Lower leg skin (tissue), 4 donors: ENCODE measurements at places on chromosomes 2 and 18.

DNA sequence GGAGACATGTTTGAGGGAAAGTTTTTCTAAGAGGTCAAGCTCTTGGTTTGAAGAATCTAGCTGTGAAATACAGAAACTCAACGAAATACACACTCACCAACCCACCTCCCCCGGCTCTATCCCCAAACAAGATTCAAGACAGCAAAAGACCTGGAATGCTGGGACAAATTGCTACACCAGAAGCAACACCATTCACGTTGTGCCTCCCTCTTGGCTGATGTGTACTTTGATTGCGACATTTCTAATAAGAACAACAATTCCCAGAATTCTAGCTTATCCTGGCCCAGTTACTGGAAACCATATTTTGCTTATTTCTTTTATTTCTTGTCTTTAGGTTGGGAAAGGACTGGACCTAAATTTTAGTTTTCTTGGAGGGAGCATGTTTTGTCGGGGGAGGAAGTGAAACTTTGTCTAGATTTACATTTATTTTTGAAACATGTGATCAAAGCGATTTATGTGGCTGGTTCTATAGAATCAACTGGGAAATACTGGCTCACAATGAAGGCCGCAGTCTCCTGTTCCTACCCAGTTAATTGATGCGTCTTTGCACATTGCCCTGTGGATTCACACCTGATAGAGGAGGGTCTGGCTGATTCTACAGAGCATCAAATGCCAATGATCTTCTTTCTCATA is 29.6 kb upstream of the LPIN1 start:
- DNase-seq: no peak

DNA sequence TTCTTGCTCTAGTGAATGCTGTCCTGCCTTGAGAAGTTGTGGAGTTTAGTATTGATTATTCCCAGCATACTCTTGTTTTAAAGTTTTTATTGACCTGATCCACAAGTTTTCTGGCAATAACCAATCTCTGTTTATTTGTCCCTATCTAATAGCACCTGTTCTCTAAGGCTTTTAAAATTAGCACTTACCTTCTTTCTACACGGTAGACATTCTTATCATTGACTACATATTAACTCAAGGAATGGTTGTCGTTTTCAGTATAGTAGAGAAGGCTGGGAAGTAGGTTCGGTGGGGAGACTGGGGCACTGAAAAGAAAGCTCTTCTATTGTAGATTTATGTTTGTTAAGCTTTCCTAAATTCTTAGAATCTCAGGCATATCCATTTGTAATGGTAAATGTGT is 726.0 kb downstream of the DPP10 start:
- no peak for DNase-seq

DNA sequence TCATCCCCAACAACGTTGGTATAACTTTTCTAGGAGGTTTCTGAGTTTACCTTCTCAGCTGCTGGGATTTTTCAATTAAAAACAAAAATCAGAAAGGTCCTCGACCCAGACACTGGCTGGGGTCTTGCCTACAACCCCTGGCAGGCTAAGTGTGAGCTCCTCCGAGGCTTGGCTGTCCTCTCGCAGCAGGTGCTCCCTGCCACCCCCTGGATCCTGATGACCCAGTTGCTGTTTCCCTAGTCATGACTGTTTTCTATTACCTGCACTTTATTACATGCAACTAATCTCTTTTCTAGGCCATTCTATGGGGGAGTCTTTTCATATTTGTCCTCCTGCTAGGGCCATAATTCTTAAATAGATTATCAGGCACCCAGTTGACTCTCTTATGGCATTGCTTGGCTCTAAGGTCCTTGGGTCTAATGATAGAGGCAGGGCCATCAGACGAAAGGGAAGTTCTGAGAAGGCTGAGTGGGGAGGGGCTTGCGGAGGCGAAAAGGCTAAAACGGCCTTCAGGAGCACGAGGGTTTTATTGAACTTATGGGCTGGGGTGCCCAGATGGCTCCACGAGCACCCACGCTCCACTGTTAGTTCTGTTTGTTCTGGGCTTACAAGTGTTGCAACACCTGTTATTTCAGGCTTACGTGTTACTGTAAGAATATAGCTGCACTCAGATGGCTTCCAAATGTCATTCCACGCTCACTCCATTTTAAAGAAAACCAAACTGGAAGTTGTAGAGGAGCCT is 166.0 kb downstream of the NCK2 start:
- no peak for DNase-seq

DNA sequence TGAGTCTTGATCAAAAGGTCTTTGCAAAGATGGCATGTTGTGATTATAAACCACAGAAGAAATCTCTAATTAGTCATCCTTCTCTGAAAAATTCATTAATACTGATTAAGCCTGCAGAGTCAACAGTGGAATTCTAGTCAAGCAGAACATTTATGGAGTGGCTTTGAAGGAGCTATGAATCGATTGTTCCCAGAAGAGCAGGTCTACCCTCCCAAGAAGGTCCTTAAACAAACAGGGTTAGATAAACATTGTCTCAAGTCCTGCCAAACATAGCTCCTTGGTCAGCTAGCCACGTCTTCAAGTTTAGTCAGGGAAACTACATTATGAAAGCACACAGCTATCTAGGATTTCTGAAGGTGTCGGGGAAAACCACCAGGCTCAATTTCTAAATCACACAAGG is 88.9 kb downstream of the ITGA4 start:
- DNase-seq: no peak

GRCh38 chr2:128016620-128017019 is 11.2 kb downstream of the SAP130 start:
- peak; percentile 7 for DNase-seq

DNA sequence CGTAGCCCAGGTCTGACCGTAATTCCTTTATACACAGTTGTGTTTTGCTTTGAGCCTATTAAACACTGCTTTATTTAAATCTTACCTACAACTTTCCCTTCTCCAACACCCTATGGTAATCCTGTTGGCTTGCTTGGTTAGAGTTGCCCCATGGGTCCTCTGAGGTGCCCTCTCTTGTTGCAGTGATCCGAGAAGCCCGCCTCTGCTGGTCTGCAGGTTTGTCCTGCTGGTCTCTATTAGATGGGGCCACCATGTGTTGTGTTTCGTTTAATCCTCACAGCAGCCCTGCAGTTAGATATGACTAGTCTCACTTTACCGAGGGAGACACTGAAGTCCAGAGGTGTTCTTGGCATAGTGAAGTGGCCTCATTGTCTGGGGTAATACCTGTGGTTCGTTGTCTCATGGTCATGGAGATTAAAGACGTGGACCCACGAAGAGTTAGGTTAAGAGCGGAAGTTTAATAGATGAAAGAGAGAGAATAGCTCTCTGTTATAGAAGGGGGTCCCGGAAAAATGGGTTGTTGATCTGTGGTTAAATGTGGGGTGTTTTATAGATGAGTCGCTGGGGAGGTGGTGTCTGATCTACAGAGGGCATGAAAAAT is 7.2 kb upstream of the PDIA6 start:
- DNase-seq: peak; percentile 50

DNA sequence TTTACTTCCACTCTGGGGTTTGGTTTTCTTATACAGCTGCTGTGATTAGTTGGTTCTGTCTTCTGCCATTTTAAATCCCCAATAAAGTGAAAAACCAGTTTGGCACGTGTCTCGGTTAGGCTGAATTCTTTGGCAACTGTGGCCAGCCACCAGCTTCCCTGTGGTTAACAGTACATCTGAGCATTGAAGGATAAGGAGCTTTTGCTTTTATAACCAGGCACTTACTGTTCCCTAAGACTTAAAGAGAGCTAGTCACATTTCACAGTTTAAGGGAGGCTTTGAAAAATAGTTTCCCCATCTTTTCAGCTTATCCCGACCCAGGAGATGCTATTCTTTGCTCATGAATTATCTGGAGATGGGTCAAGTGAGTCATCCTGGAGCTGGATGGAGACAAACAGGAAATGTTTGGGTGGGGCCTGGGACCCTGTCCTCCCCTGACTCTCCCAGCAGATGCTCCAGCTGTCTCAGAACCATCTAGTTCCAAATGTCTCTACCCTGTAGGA is 57.3 kb upstream of the EML6 start:
- no peak for DNase-seq

DNA sequence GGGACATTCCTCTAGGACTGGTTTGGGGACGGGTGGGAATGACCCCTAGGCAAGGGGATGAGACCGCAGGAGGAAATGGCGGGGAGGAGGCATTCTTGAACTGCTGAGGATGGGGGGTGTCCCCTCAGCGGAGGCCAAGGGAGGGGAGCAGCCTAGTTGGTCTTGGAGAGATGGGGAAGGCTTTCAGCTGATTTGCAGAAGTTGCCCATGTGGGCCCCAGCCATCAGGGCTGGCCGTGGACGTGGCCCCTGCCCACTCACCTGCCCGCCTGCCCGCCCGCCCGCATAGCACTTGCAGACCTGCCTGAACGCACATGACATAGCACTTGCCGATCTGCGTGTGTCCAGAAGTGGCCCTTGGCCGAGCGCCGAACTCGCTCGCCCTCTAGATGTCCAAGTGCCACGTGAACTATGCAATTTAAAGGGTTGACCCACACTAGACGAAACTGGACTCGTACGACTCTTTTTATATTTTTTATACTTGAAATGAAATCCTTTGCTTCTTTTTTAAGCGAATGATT is 4.9 kb downstream of the INHBB start:
- DNase-seq: no peak

GRCh38 chr2:1676913-1677820 is 67.1 kb downstream of the PXDN start:
- no peak for DNase-seq

DNA sequence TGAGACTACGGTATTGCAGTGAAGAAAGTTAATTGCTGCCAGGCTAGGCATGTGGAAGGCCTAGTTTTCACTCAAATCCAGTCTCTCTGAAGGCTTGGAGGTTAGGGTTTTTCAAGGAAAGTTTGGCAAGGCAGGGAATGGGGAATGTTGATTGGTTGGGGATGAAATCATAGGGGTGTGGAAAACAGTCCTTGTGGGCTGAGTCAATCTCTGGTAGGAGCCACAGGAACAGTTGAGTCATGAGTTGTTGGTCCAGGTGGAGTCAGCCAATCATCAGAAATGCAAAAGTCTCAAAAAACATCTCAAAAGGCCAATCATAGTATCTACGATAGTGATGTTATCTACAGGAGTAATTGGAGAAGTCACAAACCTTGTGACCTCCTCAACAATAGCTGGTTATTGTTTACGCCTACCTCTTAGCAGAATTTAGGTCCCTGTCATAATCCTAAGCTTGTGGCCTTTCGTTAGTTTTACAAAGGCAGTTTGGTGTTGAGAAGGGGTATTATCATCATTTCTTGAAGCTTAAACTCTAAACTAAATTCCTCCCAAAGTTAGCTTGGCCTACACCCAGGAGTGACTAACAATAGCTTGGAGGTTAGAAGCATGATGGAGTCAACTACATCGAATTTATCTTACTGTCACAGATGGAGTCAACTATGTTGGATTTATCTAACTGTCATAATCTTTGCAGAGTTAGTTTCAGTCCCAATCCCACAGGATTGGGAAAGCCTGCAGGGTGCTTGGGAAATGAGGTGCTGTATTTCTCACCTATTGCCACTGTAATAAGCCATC is 33.7 kb upstream of the APCDD1 start:
- DNase-seq: no peak

GRCh38 chr2:10932345-10933151 is 20.8 kb downstream of the KCNF1 start:
- DNase-seq: no peak

DNA sequence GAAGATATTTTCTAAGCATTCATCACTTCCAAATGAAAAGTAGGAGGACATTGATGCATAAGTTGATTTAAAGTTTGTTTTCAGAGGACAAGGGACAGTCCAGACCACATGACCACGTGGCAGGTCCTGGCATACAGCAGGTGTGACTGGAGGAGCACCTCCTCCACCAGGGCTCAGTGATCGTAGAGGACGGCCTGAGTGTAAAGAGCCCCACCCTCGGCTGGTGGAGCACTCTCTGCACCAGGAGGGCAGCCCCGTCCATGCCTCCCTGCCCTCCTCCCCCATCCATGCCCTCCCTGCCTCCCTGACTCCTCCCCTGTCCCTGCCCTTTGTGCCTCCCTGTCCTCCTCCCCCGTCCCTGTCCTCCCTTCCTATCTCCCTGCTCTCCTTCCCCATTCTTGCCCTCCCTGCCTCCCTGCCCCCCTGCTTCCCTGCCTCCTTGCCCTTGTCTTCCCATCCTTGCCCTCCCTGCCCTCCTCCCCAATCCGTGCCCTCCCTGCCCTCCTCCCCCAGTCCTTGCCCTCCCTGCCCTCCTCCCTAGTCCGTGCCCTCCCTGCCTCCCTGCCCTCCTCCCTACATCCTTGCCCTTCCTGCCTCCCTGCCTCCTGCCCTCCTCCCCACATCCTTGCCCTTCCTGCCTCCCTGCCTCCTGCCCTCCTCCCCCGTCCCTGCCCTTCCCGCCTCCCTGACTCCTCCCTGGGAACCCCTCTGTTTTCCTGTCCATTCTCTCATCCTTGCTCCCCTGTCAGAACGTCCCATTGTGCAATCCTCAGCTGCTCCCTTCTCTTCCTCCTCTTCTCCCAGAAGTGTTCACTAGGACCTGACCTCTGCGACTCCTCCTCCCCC is 47.9 kb downstream of the ANKMY1 start:
- peak; percentile 43 for DNase-seq

- no peak for DNase-seq
Measured at GRCh38 chr2:228927028-228928010, 343.8 kb downstream of the PID1 start.

DNA sequence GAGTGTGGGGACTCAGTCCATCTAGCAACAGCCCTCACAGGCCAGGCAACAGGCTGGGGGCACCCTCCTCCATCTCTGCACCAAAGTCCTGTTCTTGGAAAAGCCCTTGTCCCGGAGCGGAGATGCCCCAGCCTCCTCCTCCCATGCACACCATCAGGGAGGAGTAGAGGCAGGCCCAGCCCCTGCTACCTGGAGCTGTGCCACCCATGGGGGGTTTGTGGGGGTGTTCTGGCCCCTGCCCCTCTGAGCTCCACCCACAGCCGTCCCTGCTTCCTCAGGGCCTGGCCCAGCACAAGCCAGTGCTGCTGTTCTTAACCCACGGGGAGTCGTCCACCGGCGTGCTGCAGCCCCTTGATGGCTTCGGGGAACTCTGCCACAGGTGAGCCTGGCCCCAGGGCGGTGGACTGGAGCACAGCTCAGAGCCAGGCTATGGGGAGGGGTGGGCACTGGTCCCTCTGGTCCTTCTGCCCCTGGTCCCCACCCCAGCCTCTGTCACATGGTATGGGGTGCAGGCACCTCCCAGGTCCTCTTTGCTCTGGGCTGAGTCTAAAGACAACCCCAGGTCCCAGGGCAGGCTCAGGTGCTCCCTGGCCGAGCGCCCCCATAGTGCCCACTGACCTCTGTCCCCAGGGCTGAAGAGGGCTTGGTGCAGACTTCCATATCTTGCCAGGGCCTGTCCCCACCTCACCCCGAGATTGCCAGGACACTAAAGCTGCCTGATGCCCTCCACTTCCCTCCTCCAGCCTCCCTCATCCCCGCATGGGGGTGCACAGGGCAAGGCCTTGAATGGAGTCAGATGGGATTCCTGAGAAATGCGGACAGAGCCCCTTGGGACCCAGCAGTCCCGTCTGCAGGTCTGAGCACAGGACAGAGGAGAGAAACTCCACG is 2.7 kb downstream of the AGXT start:
- no peak for DNase-seq
